Stimulated activated CD8-positive, alpha-beta memory T cell treated with anti-CD3 and anti-CD28 coated beads, Interleukin-4, amount 100 ng/mL, for 4 hours (primary cell): ENCODE measurements at places on chromosomes 2 and 18.

DNA sequence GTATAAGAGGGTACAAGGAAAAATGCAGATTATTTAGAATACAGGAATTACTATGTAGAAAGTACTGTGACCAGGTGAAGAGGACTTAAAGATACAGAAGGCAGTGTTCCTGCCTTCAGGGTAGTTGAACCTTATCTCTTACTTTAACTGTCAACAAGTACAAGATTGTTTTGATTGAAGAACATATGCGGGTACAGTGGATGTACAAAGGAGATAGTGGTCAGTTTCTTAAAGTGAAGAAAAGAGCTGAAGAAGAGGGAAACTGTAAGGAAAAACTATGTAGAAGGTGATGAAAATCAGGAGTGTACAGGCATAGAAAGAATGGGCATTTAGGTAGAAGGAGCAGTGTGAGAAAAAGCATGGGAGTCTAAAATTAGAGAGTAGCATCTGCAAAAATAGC, 2.2 kb downstream of the RALBP1 start:
- DNase-seq = no peak

DNA sequence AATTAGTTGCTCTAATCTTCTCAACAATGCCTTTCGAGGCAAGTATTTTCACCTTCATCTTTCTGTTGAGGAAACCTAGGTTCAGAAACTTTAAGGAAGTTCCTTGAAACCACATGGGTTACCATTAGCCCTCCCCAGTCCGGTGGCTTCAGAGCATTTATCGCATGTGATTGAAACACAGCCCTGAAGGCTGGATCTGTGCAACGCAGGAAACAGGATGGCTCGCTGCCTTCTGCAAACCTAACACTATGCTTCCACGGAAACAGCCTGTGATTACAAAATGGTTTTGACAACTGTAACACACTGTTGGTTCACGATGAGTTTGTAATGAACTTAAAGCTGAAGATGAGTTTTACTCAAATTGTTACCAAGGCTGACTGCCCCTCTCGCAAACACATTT, 68.5 kb downstream of the EPB41L3 start:
- DNase-seq = no peak

DNA sequence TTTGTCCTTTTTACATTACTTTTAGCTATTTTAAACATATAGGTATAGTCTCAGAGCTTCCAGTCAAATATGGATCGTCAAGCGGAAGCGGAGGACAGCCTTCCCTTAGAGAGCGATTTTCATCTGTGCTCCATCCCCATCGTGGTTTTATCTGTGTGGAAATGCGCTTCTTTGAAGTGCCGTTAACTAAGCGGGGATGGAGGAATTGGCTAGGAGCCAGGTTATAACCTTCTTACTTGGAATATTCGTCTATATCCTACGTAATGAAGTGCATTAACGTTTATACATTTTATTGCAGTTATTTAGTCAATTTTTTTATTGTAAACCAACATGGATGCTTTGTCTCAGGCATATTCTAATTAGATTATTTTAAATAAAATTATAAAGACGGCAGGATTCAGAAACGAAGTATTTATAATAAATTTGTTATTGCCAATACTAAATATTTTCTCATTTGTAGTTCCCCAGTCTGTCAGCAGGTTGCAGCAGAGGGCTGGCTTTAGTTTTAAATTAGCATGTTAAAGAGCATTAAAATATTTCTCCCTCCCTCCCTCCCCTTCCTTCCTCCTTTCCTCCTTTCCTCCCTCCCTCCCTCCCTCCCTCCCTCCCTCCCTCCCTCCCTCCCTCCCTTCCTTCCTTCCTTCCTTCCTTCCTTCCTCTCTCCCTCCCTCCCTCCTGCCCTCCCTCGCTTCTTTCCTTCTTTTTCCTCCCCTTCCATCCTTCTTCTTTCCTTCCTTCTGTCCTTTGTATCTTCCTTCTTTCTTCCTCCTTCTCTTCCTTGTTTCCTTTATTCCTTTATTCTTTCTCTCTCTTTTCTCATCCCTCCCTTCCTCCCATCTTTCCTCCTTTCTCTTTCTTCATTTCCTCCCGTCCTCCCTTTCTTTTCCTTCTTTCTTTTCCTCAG, 80.6 kb upstream of the DOCK10 start:
- DNase-seq = no peak

DNA sequence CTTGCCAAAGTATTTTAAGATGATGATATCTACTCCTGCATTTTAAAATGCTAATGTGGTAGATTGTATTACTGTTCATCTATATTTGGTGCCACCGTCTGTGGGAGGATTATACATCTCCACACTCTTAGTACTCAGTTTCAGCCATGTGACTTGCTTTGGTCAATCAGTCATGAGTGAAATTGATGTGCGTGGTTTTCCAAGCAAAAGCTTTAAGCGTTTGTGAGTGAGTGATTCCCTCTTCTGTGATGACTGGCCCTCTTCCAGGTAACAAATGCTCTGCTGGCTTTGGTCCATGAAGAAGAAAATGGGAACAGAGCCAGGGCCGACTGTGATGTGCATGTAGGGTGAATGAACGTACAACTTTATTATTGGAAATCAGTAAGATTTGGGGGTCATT, 330.4 kb downstream of the LPIN1 start:
- DNase-seq = no peak

GRCh38 chr2:95166065-95166763, 605 bp downstream of the ZNF2 start:
- no peak for DNase-seq

- no peak for DNase-seq
Observed at GRCh38 chr2:41400088-41400665, 647.6 kb upstream of the PKDCC start.

GRCh38 chr2:173998386-173998785, 33.2 kb upstream of the SP3 start:
- DNase-seq = no peak

GRCh38 chr18:79118797-79119196, 49.6 kb downstream of the ATP9B start:
- DNase-seq = no peak

- DNase-seq = no peak
Observed at GRCh38 chr18:45201029-45201428, 414.2 kb upstream of the SLC14A2 start.

GRCh38 chr2:107428781-107429180, 397.9 kb upstream of the RGPD4 start:
- DNase-seq = no peak

- DNase-seq = no peak
Observed at GRCh38 chr2:10961490-10961875, 49.7 kb downstream of the KCNF1 start.

DNA sequence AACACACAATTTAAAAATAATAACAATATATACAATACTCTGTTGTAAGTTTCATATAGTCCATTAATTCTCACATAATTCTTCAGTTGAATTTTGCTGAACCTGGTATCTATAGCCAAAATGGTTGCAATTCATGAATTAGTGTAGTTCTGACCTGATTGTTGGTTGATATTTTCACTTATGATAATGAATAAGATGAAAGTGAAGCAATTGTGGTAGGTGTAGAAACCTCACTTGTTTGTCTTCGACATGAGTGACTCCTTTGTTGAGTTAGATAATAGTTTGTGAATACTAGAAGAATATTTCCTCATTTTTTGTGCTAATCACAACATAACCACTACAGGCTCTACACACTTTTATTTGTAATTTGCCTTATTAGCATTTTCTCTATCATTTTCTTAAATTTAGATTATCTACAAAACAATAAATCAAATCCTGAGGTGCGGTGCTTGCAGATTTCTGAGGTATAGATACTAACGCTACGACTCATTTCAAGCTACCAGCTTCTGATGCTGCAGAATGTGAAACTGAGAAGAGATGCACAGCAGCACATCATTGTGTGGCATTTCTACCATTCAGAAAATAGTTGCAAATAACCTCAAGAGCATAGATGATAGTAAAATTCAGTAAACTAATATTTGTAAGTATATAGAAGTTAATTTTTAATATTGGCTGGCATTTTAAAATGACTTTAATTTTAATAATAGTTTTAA, 117.9 kb downstream of the KCNH7 start:
- no peak for DNase-seq

- no peak for DNase-seq
Observed at GRCh38 chr2:203340791-203341487, 12.7 kb downstream of the ABI2 start.

DNA sequence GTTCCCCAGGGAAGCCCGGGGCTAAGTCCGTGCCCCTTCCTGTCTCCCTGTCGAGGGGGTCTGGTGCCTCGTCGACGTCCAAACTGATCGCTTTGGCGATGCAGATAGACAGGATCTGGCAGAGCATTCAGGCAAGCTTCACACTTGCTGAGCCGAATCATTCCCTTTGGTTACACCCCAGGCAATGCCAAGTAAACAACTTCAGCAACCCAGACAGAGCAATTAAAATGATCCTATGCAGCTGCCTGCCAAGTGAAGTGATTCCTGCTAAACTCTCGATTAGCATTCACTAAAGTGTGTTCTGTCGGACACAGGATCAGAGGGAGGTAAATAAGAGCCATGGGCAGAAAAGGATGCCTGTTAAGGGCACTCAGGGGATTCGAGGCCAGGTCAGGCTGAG, 108.2 kb upstream of the RAB12 start:
- no peak for DNase-seq

DNA sequence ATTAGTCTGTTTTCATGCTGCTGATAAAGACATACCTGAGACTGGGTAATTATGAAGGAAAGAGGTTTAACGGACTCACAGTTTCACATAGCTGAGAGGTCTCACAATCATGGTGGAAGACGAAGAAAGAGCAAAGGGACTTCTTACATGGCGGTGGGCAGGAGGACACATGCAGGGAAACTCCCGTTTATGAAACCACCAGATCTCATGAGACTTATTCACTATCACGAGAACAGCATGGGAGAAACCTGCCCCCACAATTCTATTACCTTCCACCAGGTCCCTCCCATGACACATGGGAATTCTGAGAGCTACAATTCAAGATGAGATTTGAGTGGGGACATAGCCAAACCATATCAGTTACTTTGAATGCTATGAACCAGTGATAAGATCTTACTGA, 44.1 kb downstream of the SCTR start:
- no peak for DNase-seq

- peak; percentile 1 for DNase-seq
Observed at GRCh38 chr2:64143169-64144056, 807 bp downstream of the PELI1 start.

DNA sequence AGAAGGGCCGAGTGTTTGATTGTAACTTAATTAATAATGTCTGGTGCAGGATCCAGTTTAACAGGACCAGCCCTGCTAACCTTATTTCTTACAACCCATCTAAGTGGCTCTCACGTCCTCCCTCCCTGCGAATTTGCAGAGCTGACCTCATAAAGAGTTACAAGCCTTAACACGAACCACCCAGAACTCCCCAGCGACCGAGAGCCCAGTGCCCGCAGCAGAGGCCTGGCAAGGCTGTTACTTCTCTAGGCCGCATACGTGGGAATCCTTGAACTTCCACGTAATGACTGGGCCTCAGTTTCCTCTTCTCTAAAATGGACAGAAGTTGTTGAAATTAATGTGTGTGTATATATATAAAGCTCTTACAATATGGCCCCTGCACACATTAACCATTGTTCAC, 55.5 kb downstream of the PXDN start:
- DNase-seq = no peak

- DNase-seq = no peak
Observed at GRCh38 chr2:218009765-218010139, 7.0 kb upstream of the TNS1 start.

- no peak for DNase-seq
Observed at GRCh38 chr2:15852811-15853210, 87.5 kb upstream of the MYCN start.

- no peak for DNase-seq
Observed at GRCh38 chr2:215434447-215435279, 1.2 kb downstream of the FN1 start.

GRCh38 chr2:136750065-136750464, 15.3 kb upstream of the THSD7B start:
- no peak for DNase-seq

DNA sequence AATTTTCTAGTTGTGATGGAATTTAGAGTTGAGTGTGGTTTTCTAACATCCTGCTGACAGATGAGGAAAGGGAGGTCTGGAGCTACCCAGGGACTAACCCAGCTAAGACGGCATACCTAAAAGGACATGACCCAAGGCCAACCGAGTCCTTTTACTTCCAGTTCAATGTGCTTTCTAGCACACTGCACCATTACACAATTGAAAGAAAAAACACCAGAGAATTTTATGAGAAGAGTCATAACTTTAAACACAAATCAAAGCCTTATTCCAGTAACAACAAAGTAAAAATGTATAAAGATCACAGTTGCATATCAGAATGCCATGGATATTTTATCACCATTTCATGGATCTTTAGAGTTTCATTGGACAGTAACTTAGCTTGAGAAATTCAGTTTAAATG, 480.3 kb downstream of the MEIS1 start:
- DNase-seq = no peak

DNA sequence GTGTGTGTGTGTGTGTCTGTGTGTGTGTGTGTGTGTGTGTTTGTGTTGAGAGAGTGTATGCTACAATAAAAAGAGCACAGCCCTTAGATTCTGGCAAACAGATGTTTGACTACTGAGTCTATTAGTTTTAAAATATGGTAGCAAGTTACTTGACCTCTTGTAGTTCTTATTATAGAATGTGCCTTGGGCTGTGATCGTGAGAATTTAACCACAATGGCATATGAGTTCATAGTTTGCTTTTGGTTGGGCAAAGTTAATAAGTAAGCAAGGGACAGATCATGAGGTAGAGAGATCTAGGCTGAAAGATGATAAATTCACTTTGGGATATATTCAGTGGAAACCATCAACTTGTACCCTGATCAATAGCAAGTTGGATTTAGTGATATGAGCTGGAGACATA, 334.3 kb upstream of the VWC2L start:
- DNase-seq = no peak

- no peak for DNase-seq
Observed at GRCh38 chr18:9062418-9062751, 40.1 kb upstream of the NDUFV2 start.

GRCh38 chr2:114219456-114219855, 223.0 kb upstream of the DPP10 start:
- DNase-seq = no peak

GRCh38 chr2:212936572-212936971, 214.8 kb downstream of the IKZF2 start:
- no peak for DNase-seq

- DNase-seq = no peak
Observed at GRCh38 chr2:29317801-29318485, 202.7 kb downstream of the CLIP4 start.

- DNase-seq = no peak
Observed at GRCh38 chr18:56815926-56816325, 164.8 kb downstream of the WDR7 start.

- DNase-seq = no peak
Observed at GRCh38 chr2:109558076-109558882, 55.5 kb downstream of the SEPTIN10 start.

GRCh38 chr2:224757934-224758548, 41.9 kb upstream of the CCDC195 start:
- no peak for DNase-seq

- no peak for DNase-seq
Observed at GRCh38 chr18:58270396-58270795, 226.4 kb downstream of the NEDD4L start.
